ENCODE measurements at places on chromosomes 7 and 10.

- DNase-seq, result no peak
Measured at GRCh38 chr7:137354396-137354795, 10.9 kb upstream of the PTN start.

DNA sequence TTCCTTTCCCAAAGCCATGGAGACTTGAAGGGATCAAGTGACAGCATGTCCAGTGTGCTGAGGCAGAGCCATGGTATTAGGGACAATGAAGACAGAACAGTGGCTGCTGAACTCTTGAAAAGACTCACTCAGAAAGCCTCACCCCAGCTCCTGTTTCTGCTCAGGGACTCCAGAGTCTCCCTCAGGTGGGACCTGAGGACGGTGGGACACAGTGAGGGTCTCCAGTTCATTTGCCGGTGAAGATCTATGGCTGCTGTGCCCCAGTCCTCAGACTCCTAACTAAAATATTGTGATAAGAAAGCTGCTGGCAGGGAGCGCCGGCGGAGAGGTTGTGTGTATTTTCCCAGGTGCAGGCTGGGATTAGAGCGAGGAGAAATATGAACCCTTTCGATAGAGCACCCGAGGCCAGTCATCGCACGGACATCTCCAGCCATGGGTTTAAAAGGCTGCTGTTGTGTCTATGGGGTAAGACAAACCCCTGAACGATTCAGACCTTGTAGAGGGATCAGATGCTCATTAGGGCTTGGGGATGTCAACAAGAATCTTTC is 57.2 kb downstream of the C7orf25 start:
- peak; percentile 6 for DNase-seq

DNA sequence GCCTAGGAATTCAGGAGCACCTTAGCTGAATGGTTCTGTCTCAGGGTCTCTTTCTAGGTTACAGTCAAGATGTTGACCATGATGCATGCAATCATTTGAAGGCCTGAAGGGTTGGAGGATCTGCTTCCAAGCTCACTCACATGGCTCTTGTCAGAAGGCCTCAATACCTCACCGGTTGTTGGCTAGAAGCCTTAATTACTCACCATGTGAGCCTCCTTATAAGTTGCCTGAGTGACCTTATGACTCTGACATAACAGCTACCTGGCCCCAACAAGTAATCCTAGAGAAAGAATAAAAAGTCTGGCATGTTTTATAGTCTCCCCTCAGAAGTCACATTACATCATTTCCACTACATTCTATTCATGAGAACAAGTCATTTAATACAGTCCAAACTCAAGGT is 3.4 kb upstream of the C1GALT1 start:
- no peak for DNase-seq

DNA sequence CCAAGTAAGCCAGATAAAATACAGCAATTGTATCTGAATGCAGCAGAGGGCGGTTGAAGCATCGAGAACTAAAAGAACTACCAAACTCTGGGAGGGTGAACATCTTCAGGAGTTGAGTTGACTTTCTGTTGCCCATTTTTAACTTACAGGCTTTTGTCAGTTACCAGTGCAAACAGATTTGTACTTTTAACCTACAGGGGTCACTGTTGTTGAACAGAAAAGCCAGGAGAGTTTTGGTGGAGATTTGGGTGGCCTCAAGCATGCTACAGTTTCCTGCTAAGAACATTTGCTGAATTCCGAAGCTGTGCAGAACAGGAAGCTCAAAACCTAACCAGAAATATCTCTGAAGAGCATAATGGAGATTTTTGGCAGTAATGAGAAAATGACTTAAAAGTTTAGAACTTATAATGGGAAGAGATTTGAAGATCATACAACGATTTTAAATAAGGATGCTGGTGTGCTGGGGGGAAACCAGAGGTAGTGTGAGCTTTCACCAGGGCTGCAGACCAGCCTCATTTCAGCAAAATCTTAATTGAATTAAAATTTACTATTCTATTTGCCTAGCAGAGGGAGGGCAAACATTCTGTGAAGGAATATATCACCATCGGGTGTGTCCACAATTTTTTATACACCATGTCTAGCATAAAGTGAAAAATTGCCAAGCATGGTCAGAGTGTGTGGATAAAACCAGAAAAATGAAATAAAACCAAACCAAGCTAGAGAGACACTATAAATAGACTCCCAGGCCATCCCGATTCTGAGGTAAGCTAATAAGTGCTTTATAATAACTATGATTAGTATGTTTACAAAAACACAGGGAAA is 208.6 kb upstream of the CCDC6 start:
- no peak for DNase-seq

DNA sequence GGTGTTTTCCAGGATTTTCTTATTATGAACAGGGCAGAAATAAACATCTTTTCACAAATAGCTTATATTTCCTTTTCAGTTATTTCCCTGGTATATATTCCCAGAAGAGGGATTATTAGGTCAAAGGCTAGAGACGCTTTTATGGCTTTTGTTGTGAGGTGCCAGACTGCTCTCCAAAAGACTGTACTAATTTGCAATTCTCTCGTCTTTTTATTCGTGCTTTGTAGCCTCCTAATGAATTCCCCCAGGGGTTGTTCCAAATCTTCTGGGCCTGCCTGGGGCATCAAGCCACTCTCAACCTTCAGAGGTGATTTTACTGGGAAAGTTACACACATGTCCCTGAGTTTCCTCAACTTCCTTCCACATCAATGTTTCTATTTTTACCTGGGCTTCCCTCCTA is 34.0 kb upstream of the R3HCC1L start:
- DNase-seq, result no peak

- no peak for DNase-seq
Measured at GRCh38 chr10:42887734-42888503, 105.3 kb downstream of the BMS1 start.

DNA sequence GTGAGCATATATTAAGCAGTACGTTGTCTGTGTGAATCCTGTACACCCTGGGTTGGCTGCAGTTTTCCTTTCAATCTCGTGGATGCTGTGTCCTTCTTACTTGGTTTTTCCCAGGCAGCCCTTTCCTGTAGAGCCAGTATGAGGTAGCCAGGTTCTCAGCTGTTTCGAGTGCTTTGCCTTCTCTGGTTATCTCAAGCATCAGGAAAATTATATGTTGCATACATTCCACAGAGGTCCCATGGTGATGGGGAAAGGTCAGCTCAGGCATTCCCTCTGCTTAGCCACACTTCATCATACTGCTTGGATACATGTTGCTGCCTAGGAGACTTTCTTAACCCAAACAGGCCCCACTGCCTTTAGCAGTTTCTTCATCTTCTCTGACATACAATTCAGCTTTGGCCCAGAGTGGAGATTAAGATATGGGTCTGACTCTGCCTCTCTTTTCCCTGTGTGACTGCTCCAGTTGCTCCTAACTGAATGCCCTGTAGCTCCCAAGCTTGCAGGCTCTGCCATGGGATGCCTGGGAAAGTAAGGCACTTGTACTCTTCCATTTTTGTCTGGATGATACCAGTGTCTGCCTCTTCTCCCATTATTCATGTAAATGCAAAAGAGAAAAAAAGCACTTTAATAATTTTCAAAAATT is 11.3 kb downstream of the GNAI1 start:
- DNase-seq, result no peak

- no peak for DNase-seq
Measured at GRCh38 chr7:54839575-54840213, 80.7 kb upstream of the SEC61G start.

DNA sequence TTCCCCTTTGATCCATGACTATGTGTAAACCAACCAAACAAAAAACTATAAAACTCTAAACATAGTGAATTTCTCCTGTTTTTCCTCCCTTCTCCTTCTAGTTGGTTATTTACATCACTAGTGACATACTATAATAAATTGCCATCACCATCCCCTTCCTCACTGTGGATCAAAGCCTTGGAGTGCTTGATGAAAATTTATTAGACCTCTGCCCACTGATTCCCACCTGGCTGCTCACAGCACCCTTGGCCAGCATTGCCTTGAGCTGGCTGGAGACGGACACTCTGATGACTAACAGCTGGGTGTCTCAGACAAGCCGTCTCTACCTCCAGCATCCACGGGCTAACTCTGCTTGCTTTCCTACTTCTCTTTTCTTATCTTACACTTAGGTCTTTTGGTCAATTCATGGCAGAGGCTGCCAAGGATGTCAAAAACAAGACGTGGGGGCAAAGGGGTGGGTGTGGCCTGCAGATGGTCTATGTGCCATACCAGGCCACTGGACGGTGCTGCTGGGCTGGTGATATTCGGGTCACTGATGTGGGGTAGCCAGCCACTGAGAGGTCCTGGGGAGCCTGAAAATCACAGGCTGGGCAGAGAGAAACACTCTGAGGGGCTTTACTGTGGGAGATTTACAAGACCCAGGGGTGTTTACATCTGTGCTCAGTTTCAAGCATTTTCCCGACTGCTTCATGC is 207.8 kb downstream of the TAX1BP1 start:
- no peak for DNase-seq

GRCh38 chr10:112966194-112966855 is 16.3 kb downstream of the TCF7L2 start:
- DNase-seq, result peak; percentile 25

Data from NCI-H187 treated with DMSO at 0.1 percent for 48 hours (cell line).